CD4-positive, alpha-beta T cell treated with Interleukin-10 for 1 hour (primary cell): ENCODE measurements at places on chromosomes 7 and 10.

GRCh38 chr7:157309988-157310668, 26.7 kb upstream of the DNAJB6 start:
- no peak for DNase-seq

GRCh38 chr7:100053215-100053614, 3.6 kb downstream of the ZSCAN21 start:
- DNase-seq, result peak; percentile 50

DNA sequence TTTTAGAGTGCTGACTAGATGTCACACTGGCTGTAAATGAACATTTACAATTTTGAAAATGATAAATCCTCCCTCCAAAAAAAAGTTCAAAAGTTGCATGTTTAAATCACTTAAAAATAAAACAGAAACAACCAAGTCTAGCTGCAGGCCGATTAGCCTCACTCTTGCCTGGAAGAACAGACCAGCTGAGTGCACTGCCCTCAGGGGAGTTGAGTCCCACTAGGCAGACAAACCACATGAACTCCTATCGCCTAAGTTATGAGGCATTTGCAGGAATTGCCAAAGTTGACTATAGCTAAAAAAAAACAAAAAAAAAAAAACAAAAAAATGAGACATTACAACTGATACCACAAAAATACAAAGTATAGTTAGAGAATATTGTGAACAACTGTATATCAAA, 510.0 kb downstream of the ANKRD7 start:
- DNase-seq, result no peak

DNA sequence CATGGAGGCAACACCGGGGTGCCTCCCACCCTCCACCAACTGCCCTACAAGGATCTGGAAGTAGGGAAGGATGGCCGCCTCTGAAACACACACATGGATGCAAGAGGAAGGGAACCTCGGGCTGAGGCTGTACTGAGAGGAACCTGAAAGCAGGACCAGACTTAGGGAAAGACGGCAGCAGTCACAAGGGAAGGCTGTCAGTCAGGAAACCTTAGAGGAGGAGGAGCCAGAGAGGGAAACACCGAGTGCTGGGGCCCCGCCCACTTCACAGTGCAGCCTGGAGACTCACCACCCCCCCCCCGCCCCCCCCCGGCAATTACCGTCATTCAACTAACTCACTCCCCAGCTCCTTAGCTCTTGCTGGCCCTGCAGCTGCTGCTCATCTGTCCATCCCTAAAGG, 2.5 kb downstream of the CYREN start:
- DNase-seq, result peak; percentile 52

- no peak for DNase-seq
Observed at GRCh38 chr7:151723321-151723720, 153.6 kb downstream of the PRKAG2 start.

- DNase-seq, result no peak
Observed at GRCh38 chr10:70892631-70893030, 4.3 kb upstream of the PCBD1 start.
